ENCODE measurements at places on chromosomes 5 and 9.
A peak's percentile ranks its signal among the peaks of the same experiment; 100 is the strongest.

- DNase-seq: no peak
Observed at GRCh38 chr9:107914151-107914550, 424.6 kb upstream of the KLF4 start.

GRCh38 chr9:121394292-121394691 lies 24.2 kb upstream of the STOM start:
- no peak for DNase-seq

DNA sequence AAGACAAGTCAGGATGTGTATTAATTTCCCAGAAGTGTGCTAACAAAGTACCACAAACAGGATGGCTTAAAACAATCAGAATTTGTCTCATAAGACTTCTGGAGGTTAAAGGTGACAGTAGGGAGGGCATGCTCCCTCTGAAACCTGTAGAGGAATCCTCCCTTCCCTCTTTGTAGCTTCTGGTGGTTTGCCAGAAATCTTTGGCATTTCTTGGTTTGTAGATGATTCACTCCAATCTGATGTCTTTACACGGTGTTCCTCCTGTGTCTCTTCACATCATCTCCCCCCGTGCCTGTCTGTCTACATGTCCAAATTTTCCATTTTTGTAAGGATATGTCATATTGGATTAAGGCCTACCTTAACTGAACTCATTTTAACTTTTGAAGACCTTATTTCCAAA lies 471.5 kb downstream of the ZNF608 start:
- DNase-seq: peak; percentile 79

DNA sequence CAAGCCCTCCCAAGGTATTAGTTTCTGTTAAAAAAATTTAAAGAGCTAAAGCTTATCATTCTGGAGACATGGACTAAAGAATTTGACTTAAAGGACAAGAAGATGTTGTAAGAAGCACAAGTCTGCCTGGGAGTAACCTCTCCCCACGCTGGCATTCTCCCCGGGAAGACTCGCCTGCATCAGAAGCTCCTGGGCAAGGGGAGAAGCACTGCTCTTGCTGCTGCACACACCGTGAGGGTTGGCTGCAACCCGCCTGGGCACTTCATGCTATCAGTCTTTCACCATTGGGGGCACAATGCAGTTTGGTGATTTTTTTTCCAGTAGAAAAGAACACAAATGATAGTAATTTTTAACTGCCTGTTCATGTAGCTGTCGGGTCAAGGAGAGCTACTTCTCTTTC lies 192.5 kb upstream of the PANK3 start:
- no peak for DNase-seq

DNA sequence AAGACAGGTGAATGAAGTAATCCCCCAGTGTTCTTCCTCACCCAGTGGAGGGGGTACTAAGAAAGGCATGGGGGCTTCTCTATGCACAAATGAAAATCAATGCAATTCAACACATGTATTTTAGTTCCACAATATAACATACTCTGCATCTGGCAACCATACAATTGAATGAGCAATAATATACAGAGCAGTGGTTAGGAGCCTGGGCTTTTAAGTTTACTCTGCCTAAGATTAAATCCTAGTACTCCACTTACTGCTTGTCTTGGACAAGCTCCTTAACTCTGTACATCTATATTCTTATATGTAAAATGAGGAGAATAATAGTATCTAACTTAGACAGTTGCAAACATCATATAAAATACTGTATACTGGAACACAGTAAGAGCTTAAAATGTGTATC lies 195.4 kb upstream of the TRIM32 start:
- DNase-seq: peak; percentile 67

DNA sequence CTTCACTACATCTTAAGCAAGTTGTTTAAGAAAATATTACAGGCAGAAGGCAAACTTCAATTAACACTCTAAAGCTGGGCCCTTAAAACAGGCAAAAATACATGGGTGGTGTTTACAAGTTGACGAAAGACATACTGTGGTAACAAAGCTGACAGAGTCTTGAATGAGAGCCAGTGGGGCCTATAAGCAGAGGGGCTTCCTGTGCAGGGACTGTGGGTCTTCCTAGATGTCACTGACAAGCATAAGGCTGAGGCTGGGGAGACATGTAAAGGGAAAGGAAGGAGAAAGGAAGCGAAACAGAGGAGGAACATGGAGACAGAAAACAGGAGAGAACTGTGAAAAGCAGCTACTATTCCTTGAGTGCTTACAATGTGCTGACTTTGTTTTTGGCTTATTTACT lies 308.0 kb upstream of the RPS23 start:
- no peak for DNase-seq

DNA sequence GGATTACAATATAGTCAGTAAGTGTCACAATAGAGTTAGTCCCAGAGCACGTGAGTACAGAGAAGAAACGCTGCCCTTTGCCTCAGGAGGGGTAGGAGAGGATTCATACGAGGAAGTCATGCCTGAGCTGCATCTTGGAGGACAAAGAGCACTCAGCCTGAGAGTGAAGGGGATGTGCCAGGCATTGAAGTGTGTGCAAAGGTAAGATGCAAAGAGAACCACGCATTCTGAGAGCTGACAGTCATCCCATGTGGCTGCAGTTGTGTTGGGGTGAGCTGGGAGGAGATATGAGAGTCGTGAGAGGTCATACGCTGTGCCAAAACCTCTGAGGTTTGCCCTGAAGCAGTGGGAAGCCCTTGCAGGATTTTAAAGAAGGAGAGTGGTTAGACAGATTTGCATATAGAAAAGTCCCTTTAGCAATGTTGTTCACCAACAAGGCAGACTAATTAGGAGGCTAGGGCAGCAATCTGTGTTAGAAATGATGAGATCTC lies 97.5 kb downstream of the PIP5K1B start:
- DNase-seq: no peak

GRCh38 chr9:83934569-83935275 lies 13.5 kb upstream of the KIF27 start:
- peak; percentile 78 for DNase-seq

GRCh38 chr9:4318326-4318725 lies 18.5 kb upstream of the GLIS3 start:
- no peak for DNase-seq

Data from fibroblast of upper back skin (primary cell).